Pancreas (tissue), 10 donors: ENCODE measurements at places on chromosomes 11 and 22.

- DNase-seq = no peak
These were observed 22.6 kb downstream of the EXPH5 start for GRCh38 chr11:108571001-108571400.

DNA sequence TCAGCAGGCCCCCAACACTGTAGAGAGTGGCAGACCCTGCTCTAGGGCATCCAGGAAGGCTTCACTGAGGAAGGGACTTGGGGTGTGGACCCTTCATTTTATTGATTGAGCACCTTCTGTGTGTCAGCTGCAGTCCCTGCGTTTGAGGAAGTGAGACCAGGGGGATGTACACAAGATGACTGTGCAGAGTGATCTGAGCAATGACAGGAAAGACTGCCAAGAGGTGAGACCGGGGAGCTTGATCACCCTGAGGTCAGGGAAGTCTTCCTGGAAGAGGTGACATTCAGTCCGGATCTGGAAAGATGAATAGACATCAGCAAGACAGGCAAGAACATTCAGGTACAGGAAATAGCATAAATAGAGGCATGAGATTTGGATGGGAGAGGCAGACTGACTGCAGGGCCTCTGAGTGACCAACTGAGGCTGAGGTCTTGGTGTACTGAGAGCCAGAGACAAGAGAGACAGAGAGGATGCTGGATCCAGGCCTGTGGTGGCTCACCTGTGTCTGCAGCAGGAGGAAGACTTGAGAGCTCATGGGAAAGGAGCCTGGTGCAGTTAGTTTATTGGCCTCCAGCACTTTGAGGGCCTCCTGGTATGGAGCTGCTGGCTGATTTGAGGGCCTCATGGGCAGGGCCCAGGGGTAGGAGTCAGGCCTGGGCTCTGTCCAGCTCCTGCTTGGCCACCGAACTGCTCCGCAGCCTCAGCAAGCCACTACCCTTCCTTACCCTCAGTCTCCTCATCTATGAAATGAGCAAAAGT, 5.2 kb downstream of the DGAT2 start:
- DNase-seq = no peak

GRCh38 chr11:134425816-134426536, 13.9 kb upstream of the B3GAT1 start:
- DNase-seq = no peak

DNA sequence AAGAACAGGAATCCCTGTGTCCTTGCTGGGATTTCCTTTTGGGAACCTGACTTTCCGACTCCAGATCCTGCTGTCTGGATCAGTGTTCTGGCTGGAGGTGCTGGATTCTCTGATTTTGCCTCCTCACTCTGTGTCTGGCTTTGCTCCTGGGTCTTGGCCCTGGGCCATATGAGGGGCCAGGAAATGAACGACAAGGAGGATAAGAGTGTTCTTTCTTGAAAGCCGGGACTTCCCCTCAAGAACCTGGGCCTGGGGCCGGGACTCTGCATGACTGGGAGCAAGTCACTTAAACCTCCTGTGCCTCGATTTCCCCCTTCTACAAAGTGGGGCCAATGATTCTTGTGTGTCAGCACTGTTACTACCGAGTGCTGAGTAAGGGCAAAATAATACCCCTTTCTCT, 2.9 kb upstream of the MYO7A start:
- DNase-seq = no peak

DNA sequence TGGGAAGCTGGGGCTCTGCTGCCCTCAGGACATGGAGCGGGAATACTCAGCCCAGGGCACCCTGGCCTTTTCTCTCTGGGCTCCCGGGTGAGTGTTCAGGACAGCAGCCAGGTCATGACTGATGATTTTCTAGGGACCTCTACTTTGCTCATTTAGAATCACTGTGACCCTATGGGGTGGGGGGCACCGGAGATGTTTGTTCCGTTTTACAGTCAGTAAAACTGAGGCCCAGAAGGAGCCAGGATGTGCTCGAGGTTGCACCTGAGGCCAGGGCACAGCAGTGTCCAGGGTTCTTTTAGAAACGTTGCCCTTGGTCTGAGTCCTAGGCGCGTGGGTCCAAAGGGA, 48.1 kb downstream of the SMIM38 start:
- no peak for DNase-seq

DNA sequence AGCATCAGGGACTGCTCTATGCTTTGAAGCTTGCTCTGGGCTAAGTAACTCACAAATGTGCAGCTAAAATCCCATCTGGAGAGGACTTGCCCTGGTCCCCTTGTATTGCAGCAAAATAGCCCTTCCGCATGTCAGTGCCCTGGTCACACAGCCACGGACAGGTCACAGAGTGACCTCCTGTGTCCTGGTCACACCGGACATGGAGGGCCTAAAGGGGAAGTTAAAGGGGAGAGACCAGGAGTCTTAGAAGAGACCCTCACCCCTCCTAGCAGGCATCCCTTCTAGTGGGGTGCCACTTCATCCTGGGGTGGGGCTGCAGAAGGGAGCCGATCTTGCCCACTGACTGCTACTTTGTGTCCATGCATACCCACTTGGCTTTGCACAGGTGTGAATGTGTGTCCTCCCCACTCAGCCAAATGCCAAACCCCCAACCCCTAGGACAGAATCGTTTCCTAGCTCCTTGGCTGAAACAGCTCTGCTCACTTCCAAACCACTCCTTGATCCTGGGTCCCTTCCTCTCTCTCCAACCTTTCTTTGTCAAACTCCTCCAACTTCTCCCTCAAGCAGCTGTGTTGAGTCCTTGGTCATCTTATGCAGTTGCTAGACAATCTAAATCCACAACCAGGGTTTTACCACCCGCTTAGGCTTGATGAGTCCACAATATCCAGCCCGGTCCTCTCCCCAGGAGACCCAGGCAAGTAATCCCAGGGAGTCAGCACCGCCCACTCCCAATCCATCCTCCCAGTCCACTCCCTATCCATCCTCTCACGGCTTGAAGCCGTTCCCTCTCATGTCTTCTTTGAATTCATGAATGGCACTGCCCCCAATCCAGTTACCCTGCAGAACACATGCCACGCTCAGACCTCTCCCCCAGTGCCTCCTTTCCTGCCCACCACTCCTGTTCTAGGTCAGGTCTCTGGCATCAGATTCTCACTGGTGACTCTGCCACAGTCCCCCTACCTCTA, 3.3 kb upstream of the FXYD6 start:
- DNase-seq = no peak

- DNase-seq = no peak
These were observed 95.7 kb downstream of the LRRC32 start for GRCh38 chr11:76574879-76575278.
